ENCODE measurements at places on chromosomes 6 and 20. TPM values are rescaled to one million over a fixed set of nuclear protein-coding genes. Genes with fewer than 3 reads are reported as not detected.

Gene PRICKLE4
- not detected for total RNA-seq

Gene GTSF1L
- not detected for total RNA-seq

Gene EBF4
- 31.4 TPM for total RNA-seq

Gene WFDC10B
- total RNA-seq: not detected

Gene SAMD5
- not detected for total RNA-seq

Gene LBP
- total RNA-seq: not detected

Gene UBD
- not detected for total RNA-seq

Gene CEP43
- total RNA-seq: 35.1 TPM

Gene C20orf202
- 0.40 TPM for total RNA-seq

Gene TFAP2D
- total RNA-seq: not detected

Gene DNAAF9
- total RNA-seq: 3.9 TPM

Gene THEMIS
- 44.2 TPM for total RNA-seq

Gene SLC39A7
- 91.5 TPM for total RNA-seq

Gene CLPSL1
- not detected for total RNA-seq

Gene PKIB
- not detected for total RNA-seq

Gene MATN4
- total RNA-seq: 1.4 TPM

Gene CRISP2
- total RNA-seq: not detected

Gene COX4I2
- total RNA-seq: not detected

Gene DTD1
- 46.1 TPM for total RNA-seq

Gene RCAN2
- total RNA-seq: 0.55 TPM

Gene SPAG4
- total RNA-seq: 6.3 TPM

Gene GUCA1A
- total RNA-seq: not detected

Gene RPS21
- 1,109 TPM for total RNA-seq

Gene CCND3
- 382 TPM for total RNA-seq

Gene PDE7B
- 0.14 TPM for total RNA-seq

Gene FOXA2
- total RNA-seq: not detected

Gene NAPB
- total RNA-seq: 16.6 TPM

Gene RFX6
- not detected for total RNA-seq

Gene VSX1
- not detected for total RNA-seq

Gene SNRPB
- total RNA-seq: 316 TPM

Gene SLC17A5
- 6.0 TPM for total RNA-seq

Gene MRPL18
- total RNA-seq: 82.4 TPM

Gene KHDRBS2
- total RNA-seq: 0.36 TPM

Gene HCRTR2
- not detected for total RNA-seq

Gene ARFGEF2
- total RNA-seq: 31.5 TPM

Gene TRERF1
- total RNA-seq: 35.3 TPM

Gene RAD21L1
- total RNA-seq: not detected

Gene KCNK5
- 2.1 TPM for total RNA-seq

Gene ZKSCAN3
- 4.6 TPM for total RNA-seq

Gene ERGIC3
- 164 TPM for total RNA-seq

Gene PRR18
- total RNA-seq: not detected

Gene QKI
- total RNA-seq: 123 TPM

Gene MRAP2
- not detected for total RNA-seq

Gene RNF39
- total RNA-seq: not detected

Gene RBM38
- 29.2 TPM for total RNA-seq

Gene FAM110A
- 29.6 TPM for total RNA-seq

Gene ABHD16B
- not detected for total RNA-seq

Gene PRR3
- 23.8 TPM for total RNA-seq

Gene CST11
- total RNA-seq: not detected

Gene FAM217A
- not detected for total RNA-seq

Gene TBC1D20
- total RNA-seq: 56.8 TPM

Gene HLA-G
- total RNA-seq: 3.3 TPM

Gene CENPQ
- 7.4 TPM for total RNA-seq

Gene VNN1
- total RNA-seq: 1.6 TPM

Gene WDR27
- 19.6 TPM for total RNA-seq

Gene HSPA1L
- 4.1 TPM for total RNA-seq

Gene DCDC2
- total RNA-seq: not detected
